GM23248 (cell line): ENCODE measurements at places on chromosomes 6 and 20.

DNA sequence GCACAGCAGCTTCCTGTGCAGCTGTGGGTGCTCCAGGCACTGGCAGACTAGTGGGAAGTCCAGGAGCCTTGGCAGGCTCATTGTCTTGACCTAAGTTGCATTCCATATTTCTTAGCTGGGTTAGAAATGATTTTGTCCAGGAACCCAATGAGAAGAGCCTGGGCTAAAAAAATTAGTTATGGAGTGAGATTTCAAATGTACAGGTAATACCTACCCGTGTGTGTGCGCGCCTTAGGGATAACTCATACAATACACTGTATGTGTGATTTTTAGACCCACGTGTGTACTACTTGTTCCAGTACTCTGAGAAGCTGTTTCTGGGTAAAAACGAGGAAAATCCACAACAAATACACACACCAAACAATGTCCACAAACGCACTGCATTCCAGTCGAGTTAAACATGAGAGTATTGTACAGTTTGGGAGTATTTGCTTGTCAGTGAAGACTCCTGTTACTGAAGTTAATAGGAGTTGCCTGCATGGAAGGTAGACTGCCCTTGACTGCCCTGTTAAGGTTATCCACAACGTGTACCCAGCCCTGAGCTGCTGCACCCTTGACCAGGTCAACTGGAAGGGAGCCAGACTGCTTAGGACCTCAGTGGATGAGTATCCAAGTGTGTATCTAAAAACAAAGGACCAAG is 1.4 kb downstream of the PAQR8 start:
- no peaks in the 10 kb centered on the region for H3K4me1 ChIP-seq
- peak overlapping the region; percentile 76 for H3K4me3 ChIP-seq
- no peaks in the 10 kb centered on the region for H3K36me3 ChIP-seq
- DNase-seq: peak; percentile 13

DNA sequence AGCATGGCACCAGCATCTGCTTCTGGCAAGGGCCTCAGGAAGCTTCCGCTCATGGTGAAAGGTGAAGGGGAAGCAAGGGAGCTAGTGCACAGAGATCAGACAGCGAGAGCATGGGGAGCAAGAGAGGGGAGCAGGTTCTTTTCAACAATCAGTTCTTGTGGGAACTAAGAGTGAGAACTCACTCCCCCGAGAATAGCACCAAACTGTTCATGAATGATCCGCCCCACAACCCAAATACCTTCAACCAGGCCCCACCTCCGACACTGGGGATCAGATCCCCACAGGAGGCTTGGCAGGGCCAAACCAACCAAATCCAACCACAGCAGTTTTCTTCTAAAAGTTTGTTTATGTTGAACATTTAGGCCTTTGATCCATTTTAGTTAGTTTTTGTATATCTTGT is 69.7 kb upstream of the BHLHE23 start:
- no peak for DNase-seq
- peaks cover 27% of the 10 kb centered on the region for H3K27me3 ChIP-seq
- H3K4me1 ChIP-seq: no peaks in the 10 kb centered on the region
- H3K27ac ChIP-seq: no peak overlapping the region
- no peak overlapping the region for H3K4me3 ChIP-seq

- H3K4me3 ChIP-seq: no peak overlapping the region
- peaks cover 17% of the 10 kb centered on the region for H3K4me1 ChIP-seq
- H3K27ac ChIP-seq: peak overlapping the region; percentile 58
Observed at GRCh38 chr6:10759312-10759839, 11.8 kb downstream of the TMEM14B start.

DNA sequence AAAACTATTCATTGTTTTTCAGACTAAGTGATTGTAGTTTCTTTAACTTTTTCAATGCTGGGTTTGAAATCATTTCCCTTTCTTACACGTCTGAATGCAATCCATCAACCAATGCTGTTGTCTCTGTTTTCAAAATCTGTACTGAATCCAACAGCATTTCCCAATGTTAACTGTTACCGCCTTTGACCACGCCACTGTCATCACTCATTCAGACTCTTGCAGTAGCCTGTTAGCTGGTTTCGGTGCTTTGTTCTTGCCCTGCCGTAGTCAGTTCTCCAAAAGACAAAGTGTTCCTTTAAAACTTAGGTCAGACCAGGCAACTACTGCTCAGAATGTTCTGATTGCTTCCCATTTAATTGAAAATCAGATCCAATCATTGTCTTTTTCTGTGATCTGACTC is 131.3 kb downstream of the PLCB4 start:
- H3K36me3 ChIP-seq: no peaks in the 10 kb centered on the region
- H3K4me1 ChIP-seq: peaks cover 13% of the 10 kb centered on the region
- H3K27me3 ChIP-seq: no peaks in the 10 kb centered on the region
- peak; percentile 52 for DNase-seq

GRCh38 chr6:52596371-52597028 is 19.6 kb upstream of the TRAM2 start:
- peak overlapping the region; percentile 60; the same call in 1 of the 2 replicates for H3K4me3 ChIP-seq
- DNase-seq: peak; percentile 78
- peak overlapping the region; percentile 96 for H3K27ac ChIP-seq
- no peaks in the 10 kb centered on the region for H3K36me3 ChIP-seq

DNA sequence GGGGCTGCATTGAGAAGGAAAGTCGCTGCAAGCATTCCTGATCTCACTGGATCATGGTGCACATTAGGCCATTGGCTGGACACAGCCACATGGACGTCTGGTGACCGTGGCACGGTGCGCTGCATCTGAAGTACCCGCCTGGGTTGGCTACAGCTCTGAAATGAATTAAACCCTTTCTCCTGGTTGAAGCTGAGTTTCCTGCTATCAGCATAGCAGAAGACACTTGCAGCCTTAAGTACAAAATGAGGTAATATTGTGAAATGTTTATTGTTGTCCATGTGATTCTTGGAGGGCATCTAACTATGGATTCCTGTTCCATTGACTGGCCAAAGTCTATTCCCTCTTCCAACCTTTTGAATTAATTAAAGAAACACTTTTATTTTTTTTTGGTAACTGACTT is 89.8 kb upstream of the ADTRP start:
- peak; percentile 3 for DNase-seq
- no peaks in the 10 kb centered on the region for H3K27me3 ChIP-seq
- H3K36me3 ChIP-seq: no peaks in the 10 kb centered on the region
- no peak overlapping the region for H3K27ac ChIP-seq
- peaks cover 16% of the 10 kb centered on the region for H3K4me1 ChIP-seq
